Stimulated activated CD8-positive, alpha-beta memory T cell treated with anti-CD3 and anti-CD28 coated beads, Interleukin-4, amount 100 ng/mL, for 1 hour (primary cell): ENCODE measurements at places on chromosomes 3 and 15.

DNA sequence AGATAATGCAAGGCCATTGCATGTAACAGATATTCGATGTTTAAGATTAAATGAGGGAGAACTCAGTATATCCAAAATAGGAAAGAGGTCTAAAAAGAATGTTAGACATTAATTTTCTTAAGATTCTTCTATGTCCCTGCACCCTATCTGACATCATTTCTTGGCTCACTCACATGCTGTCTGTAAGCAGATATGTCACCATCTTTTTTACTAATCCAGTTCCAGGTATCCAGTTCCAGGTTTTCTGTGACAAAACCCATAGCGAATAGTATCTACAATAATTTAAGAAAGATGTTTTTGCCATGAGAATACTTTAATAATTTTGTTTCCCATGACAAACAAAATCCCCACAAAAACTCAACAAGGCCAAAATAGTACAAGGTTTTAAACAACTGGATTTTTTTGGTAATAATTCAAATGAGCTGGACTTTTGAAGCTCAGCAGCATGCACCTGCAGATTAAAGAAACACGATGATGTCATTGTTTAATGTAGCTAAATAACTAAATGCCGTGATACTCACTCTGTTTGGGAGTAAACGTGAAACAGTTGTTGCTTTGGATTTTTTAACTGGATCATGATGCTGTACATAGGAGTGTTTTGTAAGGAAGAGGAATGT is 867.6 kb downstream of the EPHA3 start:
- DNase-seq: no peak

DNA sequence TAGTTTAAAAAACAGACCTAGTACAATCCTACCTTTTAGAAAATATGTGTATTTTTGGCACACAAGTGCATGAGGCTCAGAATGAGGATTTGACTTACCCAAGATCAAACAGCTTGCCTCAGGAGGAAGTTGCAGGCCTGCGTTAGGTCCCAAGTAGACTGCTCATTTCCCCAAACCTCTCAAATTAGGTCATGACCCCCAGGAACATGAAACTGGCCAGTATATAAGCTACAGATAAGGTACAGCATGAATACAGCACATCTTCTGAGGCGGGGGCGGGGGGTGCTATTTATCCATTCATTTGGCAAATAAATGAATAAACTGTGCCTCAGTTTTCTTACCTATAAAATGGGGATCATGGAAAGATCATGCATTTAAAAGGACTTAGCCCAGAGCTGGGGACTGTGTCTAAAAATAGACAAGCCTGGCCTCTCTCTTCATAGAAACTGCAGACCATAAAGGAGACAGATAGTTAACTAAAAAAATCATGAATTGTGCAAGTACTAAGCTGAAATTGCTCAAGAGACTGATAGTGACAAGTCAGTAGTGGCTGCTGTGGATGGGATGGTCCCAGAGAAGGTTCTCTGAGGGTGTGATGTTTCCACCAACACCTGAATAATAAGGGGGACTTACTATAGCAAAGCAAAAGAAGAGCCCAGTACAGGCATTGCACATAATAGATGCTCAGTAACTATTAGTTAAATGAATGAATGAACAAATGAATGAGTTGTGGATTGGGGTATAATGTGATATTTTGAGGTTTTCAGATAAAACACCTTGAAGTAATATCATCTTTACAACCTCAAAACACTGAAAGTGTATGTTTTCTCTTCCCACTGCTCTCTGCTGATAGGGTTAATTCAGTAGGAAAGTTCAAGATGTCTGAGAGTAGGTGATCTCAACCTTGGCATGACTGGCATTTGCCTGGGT is 258.5 kb upstream of the PROK2 start:
- DNase-seq: no peak

DNA sequence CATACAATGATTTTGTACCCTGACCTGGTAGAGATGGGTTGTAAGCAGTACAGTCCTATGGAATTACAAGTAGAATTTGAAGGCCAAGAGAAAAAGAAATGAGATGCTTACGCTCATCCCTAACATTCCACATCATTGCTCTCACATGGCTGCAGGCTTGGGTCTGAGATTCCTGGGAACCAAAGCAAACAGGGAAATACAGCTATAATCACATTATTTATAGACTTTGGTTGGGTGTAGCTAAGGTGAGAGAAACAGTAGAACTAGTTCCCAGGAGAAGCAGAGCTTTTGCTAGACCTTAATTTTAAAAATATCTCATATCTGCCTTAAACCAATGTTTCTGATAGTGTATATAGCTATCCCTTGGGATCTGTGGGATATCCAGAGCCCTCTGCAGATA is 51.4 kb downstream of the SLCO3A1 start:
- no peak for DNase-seq

GRCh38 chr15:50803479-50804180 is 38.1 kb upstream of the SPPL2A start:
- DNase-seq: no peak

DNA sequence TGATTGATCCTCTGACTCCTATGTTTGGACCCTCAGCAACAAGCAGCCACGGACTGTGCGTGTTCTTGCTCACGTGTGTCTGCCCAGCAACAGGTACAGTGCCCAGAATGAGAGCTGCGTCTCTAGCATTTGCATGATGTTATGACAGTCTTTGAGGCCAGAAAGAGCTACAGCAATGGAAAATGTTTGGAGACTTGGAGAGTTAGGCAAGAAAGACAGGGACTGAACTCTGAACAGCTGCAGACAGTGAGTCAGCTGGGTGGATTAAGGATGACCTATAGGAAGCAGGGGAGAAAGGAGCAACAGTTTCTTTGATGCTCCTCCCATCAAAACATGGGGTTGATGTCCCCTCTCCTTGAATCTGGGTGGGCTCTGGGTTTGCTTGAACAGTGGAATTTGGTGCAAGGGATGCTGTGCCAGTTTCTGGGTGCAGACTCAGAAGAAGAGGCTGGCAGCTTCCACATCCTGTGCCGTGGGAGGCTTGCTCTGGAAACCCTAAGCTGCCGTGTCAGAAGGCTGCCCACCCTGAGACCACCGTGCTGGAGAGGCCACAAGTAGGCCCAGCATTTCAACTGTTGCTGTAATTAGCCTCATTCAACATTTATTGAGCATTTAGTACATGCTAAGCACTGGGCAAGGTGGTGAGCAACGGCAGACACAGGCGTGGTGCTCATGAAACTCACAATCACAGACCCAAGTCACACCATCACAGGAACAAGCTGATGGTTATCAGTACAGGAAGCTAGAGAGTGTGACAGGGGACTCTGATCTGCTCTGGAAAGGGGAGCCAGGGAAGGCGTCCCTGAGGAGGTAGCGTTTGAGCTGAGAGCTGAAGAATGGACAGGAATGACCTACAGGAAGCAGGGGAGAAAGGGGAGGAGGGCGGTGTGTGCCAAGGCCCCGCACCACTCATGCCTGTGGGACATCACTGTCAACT is 21.7 kb downstream of the CCR9 start:
- no peak for DNase-seq

DNA sequence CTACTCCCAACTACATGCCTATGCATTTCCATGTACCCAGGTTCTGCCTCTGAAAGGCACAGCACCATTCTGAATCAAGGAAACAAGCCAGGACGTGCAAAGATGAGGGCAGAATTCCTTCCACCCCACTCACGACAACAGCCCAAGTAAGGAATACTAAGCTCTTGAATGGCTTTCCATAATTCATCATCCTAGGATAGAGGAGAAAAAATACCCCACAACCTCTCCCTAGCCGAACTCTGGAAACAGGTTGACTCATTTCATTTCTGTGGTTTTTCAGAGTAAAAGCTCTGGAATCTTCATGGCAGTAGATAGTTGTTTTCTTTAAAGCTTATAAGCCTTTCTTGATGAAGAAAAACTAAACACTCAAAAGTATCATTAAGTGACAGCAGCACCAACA is 77.8 kb downstream of the PDZRN3 start:
- DNase-seq: no peak

GRCh38 chr3:192482809-192483208 is 244.5 kb downstream of the FGF12 start:
- no peak for DNase-seq

- no peak for DNase-seq
Observed at GRCh38 chr15:78234515-78235040, at the start of gene ACSBG1. Gene ACSBG1 (minus strand): TSS chr15:78234565. CDS start chr15:78234501, 64 bp downstream.

DNA sequence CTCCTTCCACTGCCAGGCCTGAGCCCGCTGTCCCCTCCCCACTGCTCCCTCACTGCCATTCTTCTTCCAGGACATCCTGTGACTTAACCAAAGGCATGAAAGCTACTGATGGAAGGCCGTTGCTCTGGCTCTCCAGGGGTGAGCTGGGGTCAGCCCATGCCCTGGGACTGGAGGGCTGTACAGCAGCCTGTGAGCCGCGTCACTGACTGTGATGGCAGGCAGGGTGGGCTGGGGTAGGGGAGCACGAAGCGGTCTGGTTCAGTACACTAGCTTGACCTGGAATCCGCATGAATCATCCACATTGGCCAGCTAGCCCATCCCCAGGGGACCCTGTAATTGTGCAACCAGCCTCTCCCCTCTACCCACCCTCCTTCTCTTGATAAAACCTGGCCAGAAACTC is 30.8 kb downstream of the CORO2B start:
- DNase-seq: no peak

DNA sequence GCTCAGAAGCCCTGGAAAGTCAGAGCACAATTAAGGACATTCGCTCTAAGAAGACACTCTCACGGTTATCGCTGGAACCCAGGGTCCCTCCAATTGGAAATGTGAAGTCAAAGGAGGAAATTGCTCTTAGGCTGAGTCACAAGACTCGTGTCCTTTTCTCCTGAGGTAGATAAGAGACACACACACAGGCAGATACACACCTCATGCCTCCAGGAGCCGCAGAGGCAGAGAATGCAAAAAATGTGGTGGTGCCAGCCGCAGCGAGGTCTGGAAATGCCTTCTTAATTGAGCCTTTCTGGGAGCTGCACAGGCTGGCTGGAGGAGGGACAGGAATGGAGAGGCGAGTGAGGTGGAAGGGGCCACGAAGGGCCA is 189.3 kb downstream of the OPA1 start:
- no peak for DNase-seq

GRCh38 chr3:47370887-47371697 is 9.7 kb upstream of the PTPN23 start:
- DNase-seq: no peak

DNA sequence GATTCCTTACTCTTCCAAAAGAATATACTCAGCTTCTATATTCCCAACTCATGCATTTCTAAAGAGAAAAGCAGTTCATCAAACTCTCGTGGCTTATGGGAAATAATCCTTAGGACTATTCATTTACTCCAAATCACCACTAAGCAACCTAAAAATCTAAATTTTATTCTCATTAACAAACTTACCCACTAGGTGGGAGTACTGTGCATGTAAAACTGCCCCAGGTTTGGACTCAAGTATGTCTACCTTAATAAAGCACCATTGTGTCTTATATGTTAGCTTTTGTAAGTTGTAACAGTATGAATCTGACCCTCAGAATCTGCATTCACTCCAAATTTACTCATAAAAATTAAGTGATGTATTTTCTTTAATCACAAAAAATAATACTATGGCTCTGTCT is 25.3 kb downstream of the RAD18 start:
- no peak for DNase-seq

GRCh38 chr15:49255966-49256759 is 86.1 kb downstream of the GALK2 start:
- DNase-seq: no peak

GRCh38 chr15:89971592-89971997 is 29.5 kb upstream of the ZNF710 start:
- no peak for DNase-seq

GRCh38 chr15:89630974-89631901 is 24.0 kb downstream of the KIF7 start:
- DNase-seq: no peak

- no peak for DNase-seq
Observed at GRCh38 chr15:81825136-81825535, 220.7 kb downstream of the MEX3B start.

DNA sequence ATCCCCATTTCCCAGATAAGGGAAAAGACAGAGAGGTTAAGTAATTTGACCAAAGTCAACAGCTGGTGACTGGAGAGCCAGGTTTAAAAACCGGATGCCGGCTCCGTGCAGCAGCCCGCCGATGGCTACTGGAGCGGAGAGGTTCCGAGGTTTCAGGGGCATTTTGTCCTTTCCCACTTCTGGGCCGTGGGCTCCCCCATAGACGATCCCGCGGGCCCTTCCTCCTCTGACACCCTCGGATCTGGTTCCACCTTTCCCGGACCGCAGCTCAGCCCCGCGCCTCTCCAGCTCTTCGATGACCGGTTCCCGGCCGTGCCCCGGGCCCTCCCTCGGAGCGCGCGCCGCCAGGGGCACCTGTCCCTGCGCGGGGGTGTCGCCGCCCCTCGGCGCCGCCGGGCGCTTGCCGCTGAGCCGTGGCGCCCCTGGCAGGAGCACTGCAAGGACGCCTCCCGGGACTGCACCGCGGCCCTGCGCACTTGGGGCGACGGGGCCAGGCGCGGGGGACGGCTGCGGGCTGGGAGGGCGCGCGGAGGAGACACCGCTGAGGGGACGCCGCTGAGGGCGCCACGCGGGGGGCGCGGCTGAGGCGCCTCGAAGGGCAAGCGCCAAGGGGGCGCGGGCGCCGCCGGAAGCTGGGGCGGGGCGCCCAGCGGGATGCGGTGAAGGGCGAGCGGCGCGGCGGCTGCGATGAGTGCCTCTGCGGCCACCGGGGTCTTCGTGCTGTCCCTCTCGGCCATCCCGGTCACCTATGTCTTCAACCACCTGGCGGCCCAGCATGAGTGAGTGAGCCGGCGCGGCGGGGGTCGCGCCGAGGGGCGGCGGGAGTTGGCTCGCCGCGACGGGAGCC is at the start of gene TM6SF1:
Gene TM6SF1, plus strand, starts transcription at position 652 of the 847 bp plus-strand sequence. Its CDS starts 36 bp downstream, at position 688.
- DNase-seq: no peak
